ENCODE measurements at places on chromosomes 4 and X. TPM values are rescaled to one million over a fixed set of nuclear protein-coding genes. Genes with fewer than 3 reads are reported as not detected.

LUZP4 gene
- total RNA-seq, result not detected

GRCh38 chrX:37993176-37993575, 13.2 kb upstream of the SYTL5 start:
- DNase-seq, result no peak

DNA sequence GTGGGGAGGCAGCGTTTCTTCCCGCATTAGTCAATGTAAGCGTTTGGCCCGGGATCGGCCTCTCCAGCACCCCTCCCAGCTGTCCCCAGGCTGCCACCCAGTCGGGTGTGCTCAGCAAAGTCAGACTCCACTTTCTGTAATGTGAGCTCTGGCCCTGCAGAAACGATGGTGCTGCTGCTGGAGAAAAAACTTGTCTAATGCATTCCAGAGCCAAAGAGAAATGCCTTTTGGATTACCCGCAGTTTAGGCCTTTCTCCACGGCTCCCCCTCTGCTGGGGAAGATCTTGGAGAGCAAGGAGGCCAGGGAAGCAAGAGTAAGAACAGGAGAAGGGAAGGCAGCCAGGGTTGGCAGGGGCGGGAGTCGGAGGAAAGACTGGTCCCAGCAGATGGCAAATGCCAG, 55.2 kb downstream of the ELF4 start:
- no peak for DNase-seq

GRCh38 chrX:51837921-51838320, 55.5 kb upstream of the MAGED1 start:
- no peak for DNase-seq

DNA sequence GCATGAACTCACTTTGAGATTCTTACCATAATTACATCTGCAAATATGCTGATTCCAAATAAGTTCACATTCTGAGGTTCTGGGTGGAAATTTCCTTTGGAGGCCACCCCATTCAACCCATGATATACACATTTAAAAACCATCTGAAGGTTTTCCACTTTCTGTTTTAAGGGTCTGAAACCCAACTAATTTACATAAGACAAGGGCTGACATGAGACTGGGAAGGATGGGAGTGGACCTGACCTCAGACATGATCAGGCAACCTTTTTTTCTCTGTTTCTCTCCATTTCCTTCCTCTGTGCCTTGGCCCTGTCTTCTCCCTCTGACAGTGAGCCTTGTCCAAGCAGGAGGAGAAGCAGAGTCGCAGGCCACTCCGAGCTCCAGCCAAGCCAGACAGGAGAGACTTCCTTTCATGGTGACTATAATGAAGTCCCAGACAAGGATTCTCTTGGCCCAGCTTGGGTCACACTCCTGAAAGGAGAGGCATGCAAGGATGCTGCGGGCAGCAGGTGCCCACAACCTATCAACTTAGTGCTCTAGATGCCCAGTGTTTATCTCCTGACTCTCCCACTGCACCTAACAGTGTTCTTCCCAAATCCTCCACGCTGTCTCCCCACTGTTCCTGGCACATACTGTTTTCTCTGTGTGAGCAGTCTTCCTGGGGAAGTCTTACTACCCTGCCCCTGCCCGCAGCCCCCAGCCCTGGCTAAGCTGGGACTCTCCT, 39.9 kb downstream of the MSX1 start:
- DNase-seq, result no peak

HSD17B10 gene
- total RNA-seq, result 213 TPM

MXRA5 gene
- total RNA-seq, result 2.8 TPM

DNA sequence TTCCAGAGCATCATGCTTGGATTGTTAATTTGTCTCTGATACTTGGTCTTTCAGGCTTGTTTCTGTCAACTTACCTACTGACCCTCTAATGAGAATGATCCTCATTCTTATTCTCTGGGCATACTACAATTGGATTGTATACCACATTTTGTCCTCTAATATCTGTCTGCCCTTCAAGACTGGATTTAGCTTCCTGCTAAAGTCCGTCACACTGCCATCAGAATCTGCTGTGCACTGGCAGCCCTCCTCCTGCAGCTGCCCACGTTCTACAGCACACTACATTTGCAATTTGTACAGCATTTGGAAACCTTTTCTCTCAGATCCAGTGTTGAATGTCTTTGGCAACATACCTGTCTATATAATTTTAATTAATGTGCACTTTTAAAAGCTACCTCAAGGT, 183.1 kb downstream of the ZNF330 start:
- no peak for DNase-seq

PIN4 gene
- 9.1 TPM for total RNA-seq

ABLIM2 gene
- total RNA-seq, result 1.9 TPM

SERTM2 gene
- 10.4 TPM for total RNA-seq

- no peak for DNase-seq
Measured at GRCh38 chrX:108235986-108236385, 144.4 kb downstream of the ATG4A start.

DNA sequence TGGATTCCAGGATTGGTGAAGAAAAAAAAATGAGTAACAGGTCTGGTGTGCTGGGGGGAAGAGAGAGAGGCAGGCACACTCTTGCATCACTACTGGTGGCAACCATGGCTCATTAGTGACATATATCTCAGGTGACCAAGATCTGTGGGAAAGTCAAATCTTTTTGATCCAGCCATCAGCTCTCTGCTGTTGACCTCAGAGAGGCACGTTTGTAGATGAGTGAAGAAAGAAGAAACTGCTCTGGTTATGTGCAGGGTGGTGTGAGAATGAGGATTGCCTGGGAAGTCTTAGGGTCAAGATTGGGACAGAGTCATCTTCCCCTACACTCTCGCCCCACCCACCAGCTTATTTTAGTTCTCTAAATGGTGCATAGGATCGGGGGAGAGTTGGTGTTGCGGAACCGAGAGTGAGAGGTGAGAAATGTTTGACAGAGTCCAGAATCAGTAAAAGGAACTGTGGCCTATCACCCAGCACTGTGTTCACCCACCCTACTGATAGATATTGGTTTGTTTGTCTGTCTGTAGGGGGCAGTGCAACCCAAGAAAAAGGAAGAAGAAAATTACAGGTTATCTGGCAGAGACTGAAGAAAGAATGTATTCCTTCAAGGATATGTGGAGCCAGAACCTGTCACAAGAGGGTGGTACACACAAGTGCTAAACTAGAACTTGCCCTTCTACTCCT, 21.9 kb downstream of the ARMCX6 start:
- DNase-seq, result no peak

DNA sequence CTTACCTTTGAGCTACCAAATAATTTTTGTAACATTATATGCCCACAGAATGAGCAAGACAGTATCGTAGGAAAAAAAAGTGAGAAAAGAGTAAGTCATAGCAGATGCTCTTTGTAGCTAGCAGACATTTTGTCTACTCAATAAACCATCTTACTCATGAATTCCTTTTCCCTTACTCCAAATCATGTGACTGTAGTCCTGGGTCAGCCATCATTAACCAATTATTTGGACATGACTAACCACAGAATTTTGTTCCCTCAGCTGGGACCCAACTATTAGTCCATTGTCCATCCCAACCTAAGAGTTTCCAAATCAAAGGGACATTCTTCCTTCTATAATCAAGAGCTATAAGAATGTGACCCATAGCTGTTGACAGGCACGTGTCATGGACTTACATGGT, 11.4 kb downstream of the UBE2D3 start:
- DNase-seq, result no peak

DNA sequence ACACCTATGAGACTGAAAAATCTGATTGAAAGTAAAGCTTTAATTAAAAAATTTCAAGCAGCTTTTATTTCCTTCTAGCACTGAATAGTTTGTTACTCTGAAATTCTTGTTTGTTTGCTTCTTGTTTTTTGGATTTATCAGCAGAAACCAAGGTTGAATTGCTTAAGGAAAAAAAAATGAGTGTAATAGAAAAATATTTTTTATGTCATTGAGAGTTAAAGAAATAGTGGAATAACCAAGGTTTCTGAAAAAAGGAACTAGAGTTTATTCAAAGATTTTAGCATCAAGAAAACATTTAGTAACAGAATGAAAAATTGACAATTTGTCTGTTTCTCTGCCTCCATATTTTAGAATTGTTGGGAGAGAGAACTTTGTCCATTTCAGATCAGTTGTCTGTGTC, 1852.2 kb downstream of the PCDH7 start:
- DNase-seq, result no peak

- peak; percentile 50 for DNase-seq
Measured at GRCh38 chrX:10199212-10199611, 42.4 kb downstream of the CLCN4 start.

- DNase-seq, result no peak
Measured at GRCh38 chr4:7967501-7968261, 28.0 kb upstream of the AFAP1 start.

AVPR2 gene
- total RNA-seq, result not detected

FNIP2 gene
- 35.2 TPM for total RNA-seq

DNA sequence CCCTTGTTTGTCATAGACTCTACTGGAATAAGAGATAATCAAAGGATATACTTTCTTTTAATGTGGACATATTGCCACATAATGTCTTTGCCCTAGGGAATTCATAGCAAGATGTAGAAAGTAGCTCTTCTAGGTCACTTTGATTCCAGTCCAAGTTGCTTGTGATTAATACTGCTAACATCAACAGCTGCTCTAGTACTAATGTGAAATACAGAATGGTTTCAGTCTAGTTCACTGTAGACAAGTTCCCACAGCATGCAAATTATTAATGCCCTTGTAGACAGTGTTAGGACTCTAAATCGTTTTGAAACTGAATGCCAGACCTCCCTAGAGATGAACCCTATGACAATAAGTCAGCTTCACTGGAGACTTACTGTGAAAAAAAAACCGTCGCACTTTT, 494.6 kb upstream of the ATOH1 start:
- DNase-seq, result no peak

DNA sequence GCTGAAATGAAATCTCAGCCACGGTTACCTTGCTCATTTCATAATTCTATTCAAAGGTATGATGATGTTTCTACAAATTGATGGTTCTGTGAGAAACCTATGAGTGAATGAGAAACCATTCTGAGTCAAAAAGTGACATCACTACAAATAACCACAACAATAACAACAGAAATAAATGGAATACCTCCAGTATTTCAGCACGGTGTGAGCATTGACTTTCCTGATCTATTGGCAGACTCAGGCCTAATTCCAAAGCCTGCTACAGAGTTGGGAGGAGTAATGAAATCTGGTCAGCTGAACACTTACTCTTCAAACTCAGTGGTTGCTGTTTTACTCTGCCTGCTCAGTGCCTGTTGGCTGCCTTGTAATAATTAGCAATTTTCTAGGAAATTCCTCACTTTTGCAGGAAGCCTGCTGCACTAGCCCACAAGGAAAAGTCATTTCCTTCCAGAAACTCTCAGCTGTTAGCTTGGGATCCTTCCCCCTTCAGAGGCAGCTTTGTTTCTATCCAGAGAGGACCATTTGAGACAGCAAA, 18.8 kb upstream of the SYNPO2 start:
- DNase-seq, result no peak

- no peak for DNase-seq
Measured at GRCh38 chrX:133645977-133646718, 230.9 kb upstream of the GPC4 start.

GRCh38 chr4:165991325-165992180, 118.5 kb downstream of the TLL1 start:
- DNase-seq, result no peak

- DNase-seq, result no peak
Measured at GRCh38 chr4:140653718-140654494, 85.1 kb upstream of the UCP1 start.

DNA sequence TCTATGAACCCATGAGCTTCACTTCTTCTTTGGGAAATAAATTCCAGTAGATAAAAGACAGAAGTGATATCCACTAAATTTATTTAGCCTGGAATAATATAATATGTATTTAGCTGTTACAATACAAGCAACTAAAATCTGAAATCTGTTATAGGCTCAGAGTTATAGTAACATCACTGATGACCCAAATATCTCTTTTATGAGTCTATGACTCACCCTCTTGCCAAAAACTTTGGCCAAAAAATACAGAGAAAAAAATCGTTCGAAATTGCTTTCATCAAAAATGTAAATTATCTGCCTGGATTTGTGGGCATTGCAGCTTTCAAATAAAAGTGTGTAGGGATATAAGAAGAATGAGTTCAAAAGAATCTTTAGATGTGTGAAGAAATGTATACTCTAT, 89.4 kb upstream of the DKK2 start:
- DNase-seq, result no peak

ARHGAP36 gene
- not detected for total RNA-seq

GDI1 gene
- 36.1 TPM for total RNA-seq

GPAT3 gene
- total RNA-seq, result 5.8 TPM

DNA sequence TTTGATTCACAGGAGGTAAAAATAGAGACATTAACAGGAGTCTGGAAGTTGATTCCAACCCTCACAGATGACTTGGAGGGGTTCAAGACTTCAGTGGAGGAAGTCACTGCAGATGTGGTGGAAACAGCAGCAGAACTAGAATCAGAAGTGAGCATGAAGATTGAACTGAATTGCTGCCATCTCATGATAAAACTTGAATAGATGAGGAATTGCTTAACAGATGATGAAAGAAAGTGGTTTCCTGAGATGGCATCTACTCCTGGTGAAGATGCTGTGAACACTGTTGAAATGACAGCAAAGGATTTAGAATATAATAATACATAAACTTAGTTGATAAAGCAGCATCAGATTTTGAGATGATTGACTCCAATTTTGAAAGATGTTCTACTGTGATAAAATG, 76.5 kb downstream of the RELL1 start:
- DNase-seq, result no peak

DNA sequence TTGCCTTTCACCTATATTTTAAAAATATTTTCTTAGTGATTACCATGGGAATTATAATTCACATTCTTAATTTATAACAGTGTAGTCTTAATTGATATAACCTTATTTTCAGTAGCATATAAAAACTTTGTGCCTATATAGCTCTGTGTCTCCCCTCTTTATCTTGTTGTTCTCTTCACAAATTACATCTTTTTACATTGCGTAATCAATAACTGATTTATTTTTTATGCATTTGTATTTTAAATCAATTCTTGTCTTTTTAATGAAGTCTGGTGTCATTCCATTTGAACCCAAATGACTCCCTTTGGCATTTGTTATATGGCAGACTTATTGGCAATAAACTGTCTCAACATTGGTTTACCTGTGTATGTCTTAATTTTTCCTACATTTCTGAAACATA, 137.0 kb downstream of the SH3BGRL start:
- DNase-seq, result no peak

- DNase-seq, result no peak
Measured at GRCh38 chr4:130178106-130178505, 1082.2 kb downstream of the C4orf33 start.
